ENCODE measurements at places on chromosomes 2 and 18.
A peak's percentile ranks its signal among the peaks of the same experiment; 100 is the strongest.

- peak; percentile 42 for DNase-seq
Observed at GRCh38 chr2:138090330-138090729, 126.1 kb downstream of the HNMT start.

GRCh38 chr2:109210431-109211200 is 81.6 kb downstream of the SH3RF3 start:
- DNase-seq, result no peak

- DNase-seq, result no peak
Observed at GRCh38 chr18:75341897-75342296, 85.6 kb downstream of the SMIM21 start.

- DNase-seq, result no peak
Observed at GRCh38 chr2:105919826-105920225, 175.1 kb downstream of the NCK2 start.

DNA sequence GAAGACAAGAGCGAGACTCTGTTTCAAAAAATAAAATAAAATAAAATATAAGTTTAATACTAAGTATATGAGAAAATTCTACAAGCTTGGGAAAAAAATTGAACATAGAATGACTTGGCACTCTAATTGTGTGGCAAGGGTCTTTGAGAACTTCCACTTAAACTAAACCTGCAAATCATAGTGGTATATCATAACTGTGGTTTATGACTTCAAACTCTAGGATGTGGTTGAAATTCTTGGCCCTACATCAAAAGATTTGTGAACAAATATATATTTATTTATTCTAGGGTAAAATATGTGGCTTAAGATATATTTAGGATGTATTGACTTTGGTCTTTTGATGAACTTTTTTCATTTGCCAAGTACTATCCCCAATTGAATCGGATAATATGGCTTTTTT is 3.1 kb upstream of the FAM171B start:
- no peak for DNase-seq

DNA sequence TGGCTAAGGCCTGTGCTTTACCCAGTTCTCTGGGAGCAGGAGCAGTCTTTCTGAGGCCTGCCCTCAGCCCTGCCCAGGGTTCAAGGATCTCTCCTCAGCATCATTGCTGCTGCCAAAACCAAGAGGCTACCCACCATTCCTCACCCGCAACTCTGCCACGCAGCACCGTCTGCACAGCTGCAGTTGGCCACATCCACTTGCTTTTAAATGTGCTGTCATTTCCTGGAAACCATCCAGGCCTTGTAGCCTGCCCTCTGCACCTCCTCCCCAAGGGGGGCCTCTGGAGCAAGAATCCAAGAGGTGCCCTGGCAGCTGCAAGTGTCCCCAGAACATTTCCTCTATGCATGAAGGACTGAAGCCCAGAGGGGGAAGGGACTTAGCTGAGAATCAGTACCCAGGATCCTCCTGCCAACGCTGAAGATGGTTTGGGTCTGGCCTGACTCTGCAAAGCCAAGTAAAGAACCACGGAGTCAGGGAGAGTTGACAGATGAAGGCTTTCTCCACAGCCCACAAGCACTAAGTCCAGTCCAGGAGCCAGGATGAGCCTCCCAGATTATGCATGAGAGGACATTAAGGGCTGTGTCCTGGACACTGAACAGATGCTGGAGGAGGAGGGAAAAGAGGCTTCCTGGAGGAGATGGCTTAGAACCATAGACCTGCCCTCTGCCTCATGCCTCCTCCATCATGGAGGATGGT is 14.9 kb downstream of the EMX1 start:
- DNase-seq, result no peak

DNA sequence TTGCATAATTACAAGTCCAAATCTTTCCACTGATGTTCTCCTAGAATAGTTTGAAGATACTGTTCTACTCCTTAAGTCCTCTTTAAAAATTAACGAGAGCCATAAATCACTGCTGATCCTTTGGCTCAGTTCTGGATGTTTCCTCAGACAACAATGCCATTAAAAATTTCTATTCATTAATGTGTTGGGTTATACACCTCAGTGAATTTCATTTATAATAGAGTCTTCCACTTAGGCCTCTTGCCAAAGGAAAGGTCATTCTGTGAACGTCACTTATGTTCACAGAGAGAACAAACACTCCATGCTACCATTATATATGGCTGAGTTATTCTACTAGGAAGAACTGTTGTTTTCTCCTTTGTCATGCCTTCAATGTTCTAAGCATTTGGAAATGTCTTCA is 1472.3 kb upstream of the CELF4 start:
- no peak for DNase-seq

Measured in AML-193 (cell line).